CD4-positive, alpha-beta T cell treated with Interleukin-6 for 4 hours (primary cell): ENCODE measurements at places on chromosomes 2 and 18.
A peak's percentile ranks its signal among the peaks of the same experiment; 100 is the strongest.

- no peak for DNase-seq
Observed at GRCh38 chr2:181812106-181812743, 79.3 kb upstream of the ITPRID2 start.

GRCh38 chr2:1804865-1805264, 60.5 kb upstream of the PXDN start:
- no peak for DNase-seq

GRCh38 chr2:8159966-8160603, 521.8 kb upstream of the ID2 start:
- DNase-seq, result no peak

- DNase-seq, result no peak
Observed at GRCh38 chr2:43441195-43441594, 154.6 kb downstream of the THADA start.

- peak; percentile 99 for DNase-seq
Observed at GRCh38 chr18:11981192-11981542, at the start of gene IMPA2. Gene IMPA2, plus strand, starts transcription at chr18:11981507. Its CDS starts 163 bp downstream, at chr18:11981670.

DNA sequence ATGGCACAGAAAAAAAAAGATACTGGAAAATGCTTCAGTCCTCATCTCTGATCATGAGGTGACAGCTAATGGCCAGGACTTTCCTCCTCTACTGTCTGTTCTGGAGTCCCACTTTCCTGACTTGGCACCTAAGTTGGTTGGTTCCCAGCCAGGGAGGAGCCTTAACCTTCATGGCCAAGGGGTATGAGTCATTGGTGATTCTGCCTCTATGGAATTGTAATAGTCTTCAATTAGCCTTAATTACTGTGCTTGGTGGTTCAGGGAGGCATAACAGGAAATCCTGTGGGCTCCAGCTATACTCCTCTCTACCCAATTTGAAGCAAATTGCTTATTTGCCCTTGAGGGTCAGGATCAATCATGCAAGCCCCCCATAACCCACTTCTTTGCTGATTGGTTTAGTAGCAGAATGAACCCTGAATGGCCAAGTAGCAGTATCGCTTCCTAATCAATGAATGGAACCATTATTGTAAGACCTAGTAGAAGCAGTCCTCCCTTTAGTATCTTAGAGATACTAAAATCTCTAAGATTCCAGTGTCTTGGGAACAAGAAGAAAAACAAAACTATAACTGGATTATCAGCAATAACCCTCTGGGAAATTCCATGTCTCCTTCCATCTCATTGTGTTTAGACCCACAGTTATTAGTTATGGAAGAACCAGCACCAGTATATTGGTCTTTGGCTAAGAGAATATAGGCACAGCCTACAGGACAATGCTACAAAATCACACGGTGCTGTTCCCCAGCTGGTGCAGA, 109.0 kb downstream of the COL6A3 start:
- no peak for DNase-seq

DNA sequence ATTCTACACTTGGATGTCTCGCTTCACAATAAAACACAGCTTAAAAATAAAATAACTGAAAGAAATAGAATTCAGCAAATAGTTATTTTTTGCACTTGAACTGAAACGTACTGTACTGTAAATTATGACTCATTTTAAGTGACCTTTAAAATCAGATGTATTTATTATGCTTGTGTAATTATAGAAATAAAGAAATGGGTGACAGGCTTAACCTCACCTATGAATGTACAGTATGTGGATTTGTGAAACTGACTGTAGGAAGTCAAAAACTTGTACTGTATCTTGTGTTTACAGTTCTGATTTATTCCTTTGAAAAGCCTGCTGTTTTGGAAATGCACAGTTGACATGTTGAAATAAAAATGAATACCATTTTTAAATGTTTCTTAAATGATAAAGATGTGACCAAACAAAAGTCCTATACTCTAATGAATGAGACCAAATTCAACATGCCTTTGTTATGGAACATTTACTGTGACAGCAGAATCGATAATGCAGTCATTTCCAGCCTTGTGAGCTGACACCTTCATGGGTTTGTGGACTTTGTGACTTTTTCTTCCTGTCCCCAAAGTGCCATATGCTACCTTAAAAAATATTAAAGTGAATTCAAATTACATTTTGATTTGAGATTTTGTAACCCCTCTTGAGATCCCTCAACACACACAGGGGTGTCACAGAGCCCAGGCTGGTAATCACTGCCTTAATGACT, 32.7 kb downstream of the NEMP2 start:
- DNase-seq, result no peak

- no peak for DNase-seq
Observed at GRCh38 chr2:231259104-231259503, 60.7 kb downstream of the ARMC9 start.

GRCh38 chr2:16096962-16097361, 156.6 kb downstream of the MYCN start:
- no peak for DNase-seq

- DNase-seq, result peak; percentile 77
Observed at GRCh38 chr2:190533968-190534309, 583 bp downstream of the NEMP2 start.

DNA sequence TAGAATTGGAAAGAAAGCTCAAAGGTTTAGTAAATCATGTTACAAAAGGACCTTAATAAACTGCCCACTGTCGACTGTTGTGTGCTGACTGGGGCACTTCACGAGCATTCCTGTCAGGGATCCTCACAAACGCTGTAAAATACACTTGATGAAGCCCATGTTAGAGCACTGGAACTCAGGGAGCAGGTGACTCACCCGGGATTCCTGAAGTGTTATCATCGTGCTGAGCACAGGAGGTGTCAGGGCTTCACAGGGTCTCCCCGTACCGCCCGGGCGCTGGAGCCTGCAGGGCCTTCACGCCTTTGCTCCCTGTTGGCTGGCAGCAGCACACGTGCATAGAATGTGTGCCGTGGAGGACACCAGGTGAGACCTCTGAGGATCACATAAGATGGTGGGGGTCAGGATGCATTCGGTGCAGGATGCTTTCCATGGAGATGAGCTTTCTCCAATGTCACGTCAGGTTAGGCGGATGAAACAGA, 187.3 kb downstream of the SNTG2 start:
- DNase-seq, result no peak

GRCh38 chr2:168697668-168698121, 104.7 kb upstream of the NOSTRIN start:
- DNase-seq, result no peak
